HT-29 (cell line): ENCODE measurements at places on chromosomes 7 and 10.

DNA sequence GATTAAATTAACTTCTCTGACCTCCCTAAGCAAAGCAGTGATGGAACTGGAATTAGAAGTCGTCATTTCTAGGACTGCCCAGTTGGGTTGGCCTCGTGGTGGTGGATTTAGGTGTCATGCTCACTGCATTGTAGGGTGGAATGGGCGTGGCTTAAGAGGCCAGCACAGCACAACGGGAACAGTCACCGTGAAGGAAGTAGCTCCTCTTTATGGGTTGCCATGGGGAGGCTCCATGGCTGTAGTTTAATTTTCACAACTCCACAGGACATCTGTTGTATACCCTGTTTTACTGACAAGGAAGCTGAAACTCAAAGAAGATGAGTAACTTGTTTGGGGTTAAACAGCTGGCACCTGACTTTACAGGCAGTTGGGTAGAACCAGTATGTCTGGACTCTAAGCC lies 208.3 kb downstream of the CELF2 start:
- DNase-seq = no peak

DNA sequence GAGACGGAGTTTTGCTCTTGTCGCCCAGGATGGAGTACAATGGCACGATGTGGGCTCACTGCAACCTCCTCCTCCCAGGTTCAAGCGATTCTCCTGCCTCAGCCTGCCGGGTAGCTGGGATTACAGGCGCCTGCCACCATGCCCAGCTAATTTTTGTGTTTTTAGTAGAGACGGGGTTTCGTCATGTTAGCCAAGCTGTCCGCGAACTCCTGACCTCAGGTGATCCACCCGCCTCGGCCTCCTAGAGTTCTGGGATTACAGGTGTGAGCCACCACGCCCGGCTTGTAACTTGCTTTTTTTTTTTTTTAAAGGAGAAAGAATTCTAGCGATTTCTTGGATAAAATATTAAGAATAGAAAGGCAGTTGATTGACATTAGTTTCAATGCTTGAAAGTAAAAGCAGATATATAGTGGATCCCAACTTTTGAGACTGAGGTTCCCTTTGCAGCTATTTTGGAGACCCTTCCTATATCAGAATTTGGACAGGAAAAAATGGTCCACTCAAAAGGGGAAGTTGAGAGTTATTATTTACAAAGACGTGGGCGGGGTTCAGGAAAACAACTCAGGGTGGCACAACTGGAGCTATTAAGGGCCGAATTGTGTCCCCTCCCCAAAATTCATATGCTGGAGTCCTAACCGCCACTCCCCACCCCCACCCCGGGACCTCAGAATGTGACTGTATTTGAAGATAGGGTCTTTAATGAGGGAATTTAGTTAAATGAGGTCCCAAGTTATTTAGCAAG lies 1.3 kb upstream of the ERCC6 start:
- no peak for DNase-seq

- no peak for DNase-seq
Measured at GRCh38 chr7:121874298-121874697, 1.3 kb downstream of the PTPRZ1 start.

DNA sequence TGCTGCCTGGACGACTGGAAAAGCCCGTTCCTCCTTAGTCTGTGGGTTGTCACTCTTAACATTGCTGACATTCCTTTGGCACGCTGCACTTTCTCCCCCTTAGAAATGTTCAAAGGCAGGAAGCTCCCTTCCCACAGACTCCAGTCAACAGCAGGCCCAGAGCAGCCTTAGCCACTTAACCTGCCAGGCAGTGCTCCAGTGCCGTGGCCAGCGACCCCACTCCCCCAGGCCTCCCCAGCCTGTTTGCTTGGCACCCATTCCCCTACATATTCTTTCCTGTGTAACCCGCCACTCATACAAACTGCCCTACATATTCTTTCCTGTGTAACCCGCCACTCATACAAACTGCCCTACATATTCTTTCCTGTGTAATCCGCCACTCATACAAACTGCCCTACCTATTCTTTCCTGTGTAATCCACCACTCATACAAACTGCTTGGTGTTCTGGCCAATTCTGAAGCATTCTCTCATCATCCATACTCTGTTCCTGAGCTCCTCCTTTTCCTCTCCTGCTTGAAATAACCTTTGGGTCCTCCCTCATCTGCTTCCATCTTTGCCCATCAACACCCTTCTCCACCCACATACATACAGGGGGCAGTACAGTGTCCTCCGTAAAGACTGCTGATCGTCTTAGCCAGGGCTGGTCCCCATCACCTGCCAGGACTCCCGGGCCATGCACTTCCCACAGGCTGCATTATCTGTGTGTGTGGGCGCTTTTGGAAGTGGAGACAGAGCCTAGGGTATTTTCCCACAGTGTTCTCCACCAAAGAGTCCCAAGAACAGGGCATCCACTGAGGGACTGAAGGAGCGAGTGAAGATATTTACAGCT lies 57.3 kb downstream of the ADARB2 start:
- DNase-seq = no peak

DNA sequence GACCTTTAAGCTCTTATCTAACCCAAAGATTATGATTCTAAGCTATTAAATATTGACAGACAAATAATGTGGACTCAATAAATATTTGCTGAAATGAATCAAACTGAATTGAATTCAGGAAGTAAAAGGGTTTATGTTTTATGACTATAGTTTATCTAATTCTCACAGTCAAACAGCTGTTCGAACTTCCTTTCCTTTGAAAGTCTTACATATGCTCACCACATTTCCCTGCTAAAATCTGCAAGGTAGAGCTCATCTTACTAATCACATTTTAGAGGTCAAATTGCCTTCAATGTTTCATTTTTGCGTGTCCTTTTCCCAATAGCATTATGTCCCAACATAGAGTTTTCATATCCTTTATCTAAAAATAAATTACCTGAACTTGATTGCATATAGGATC lies 154.9 kb upstream of the PPP1R3A start:
- no peak for DNase-seq

DNA sequence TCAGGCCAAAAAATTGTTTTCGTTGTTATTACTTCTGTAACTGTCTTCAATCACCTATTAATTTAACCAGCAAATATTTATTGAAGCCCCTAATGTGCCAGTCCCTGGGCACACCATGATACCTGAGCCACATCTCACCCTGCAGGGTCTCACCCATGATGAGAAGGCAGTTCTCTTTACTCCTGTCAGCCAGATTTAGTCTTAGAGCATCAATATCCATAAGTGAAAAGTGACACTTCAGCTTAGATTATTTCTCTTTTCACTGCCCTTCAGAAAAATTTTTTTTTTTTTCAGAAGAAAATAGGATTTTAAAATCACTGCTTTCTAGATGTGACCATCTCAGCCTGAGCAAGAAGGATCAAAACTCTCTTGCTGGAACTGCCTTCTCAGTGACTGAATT lies 258.6 kb upstream of the NFE2L3 start:
- DNase-seq = no peak

DNA sequence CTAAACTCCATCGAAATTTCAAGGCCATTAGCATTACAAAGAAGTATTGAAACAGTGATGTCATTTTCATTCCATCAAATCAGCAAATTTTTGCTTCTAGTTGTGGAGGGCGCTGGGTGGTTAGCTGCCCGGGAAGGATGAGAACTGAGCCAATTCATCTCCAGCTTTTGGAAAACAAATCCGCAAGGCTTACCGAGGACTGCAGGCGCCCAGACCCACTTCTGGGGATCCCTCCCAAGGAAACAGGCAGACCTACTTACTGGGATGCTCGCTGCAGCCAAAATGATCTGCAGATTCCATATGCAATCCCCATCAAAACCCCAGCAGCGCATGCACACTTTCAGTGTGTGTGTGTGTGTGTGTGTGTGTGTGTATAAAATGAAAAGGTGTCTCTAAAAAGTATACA lies 19.2 kb downstream of the TNRC18 start:
- no peak for DNase-seq

DNA sequence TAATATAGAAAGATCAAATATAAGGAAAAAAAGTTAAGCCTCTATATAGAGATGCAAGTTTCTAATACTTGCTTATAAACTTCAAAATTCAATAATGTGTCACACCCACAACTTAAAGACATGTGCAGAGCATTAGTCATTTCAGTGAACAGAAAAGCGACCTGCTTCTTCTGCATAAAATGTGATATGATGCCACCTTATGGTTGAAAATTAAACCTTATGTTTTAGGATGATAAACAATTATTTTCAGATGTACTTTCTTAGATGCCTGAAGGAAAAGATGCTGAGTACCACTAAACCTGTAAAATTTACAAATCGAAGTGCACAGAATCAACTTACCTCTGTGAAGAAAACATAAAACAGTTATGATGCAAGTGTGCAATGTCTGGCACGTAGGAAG lies 96.0 kb downstream of the MTERF1 start:
- DNase-seq = peak; percentile 48

DNA sequence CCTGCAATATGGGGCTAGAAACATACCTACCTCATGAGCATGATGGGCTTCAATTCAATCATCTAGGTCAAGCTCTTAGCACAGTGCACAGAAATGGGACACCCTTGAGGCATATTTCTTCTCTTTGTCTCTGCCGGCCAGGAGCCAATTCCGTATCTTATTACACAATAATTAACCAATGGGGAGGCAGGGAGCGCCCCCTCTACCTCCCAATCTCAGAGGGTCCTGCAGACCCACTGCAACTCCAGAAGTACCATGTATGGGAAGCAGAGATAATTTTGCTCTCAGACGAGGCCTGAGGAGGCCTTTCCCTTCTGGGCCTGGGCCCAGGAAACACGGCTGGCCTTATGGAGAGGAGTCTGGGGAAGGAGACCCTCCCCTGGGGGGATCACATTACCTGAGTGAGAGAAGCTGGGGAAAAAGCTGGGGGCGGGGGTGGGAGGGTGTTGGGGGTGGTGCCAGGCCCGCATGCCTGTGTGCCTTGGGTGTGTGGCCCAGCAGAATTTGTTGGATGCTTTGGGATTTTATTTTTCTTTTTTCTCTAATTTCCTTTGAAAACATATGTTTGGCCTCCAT lies 155.5 kb downstream of the UBE2H start:
- no peak for DNase-seq

DNA sequence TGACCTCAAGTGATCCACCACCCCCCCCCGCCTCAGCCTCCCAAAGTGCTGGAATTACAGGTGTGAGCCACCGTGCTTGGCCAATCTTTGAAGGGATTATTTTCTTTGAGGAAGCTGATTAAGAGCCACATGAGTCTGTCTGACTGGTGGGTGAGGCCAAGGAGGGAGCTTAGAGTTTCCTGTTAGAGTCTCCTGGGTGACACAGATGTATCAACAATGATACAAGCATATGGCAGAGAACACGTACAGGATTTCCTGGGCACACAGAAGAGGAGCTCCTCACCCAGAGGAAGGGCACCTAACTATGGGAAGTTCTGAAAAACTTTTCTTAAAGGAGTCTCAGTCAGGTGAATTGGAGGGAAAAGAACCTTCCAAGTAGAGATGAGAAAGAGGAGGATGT lies 69.4 kb downstream of the GOLGA7B start:
- DNase-seq = no peak

GRCh38 chr7:151756076-151756731 lies 120.7 kb downstream of the PRKAG2 start:
- DNase-seq = no peak
